LHCN-M2 (cell line): ENCODE measurements at places on chromosomes 5 and 9. TPM values are rescaled to one million over a fixed set of nuclear protein-coding genes. Genes with fewer than 3 reads are reported as not detected.

Gene TMC1
- not detected in 2 replicates for total RNA-seq

DNA sequence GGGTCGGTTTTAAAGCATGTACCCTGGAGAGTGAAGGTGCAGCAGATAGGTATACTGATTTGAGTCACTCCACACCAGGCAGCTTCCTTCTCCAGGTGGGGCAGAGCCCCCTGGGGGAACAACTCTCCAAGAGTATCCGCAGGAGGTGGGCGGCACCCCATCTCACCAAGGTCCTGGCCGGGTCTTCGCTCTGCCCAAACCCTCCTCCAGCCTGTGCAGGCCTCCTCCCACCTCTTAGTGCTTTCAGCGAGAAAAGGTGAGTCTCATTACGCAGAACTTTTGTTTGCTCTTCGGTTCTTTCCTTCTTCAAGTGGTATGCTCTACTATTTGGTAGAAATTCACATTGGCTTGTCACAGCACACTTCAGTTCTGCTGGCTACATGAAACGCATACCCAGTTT, 13.7 kb downstream of the SPACA9 start:
- DNase-seq, result no peak

GRCh38 chr9:131019388-131020239, 10.6 kb downstream of the LAMC3 start:
- no peak for DNase-seq

Gene NIPSNAP3A
- total RNA-seq, result 27.0 and 28.9 TPM in 2 replicates

DNA sequence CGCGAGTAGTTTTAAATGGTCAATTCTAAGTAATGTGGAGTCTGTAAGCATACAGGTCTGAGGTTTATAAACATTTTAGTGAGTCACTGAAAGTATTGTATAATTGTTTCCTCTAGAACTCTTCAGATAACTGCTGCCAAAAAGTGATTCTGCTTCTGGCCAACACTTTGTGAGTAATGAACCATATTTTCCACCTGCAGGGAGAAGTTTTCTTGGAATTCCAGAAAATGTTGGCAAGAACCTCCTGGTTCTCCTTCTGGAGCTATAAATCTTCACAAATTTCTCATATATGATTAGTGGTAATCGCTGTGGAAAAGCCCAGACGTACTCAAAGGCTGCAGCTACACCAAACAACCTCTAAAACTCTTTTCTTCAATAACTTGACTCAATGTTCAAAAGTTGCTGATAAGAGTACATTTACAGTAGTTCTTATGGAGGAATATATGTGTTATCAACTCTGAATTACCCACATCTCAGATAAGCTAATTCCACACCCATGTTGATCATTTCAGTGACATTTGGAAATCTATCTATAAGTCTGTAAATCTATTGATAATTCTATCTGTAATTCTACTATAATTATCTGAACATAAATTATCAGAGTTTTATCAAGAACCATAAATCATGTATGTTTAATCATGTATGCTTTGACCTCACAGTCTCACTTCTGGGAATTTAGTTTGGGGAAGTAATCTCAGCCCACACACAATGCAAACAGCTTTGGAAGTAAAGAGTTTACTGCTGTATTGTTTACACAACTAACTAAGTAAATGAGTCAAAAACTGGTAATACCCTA, 74.1 kb downstream of the FNBP1 start:
- DNase-seq, result peak; percentile 59

Gene PJA2
- total RNA-seq, result 51.7 and 58.4 TPM in 2 replicates

Gene C5orf22
- total RNA-seq, result 25.7 and 34.2 TPM in 2 replicates

GRCh38 chr9:136784997-136785361, 6.2 kb upstream of the TMEM141 start:
- no peak for DNase-seq

- DNase-seq, result no peak
These were observed 55.1 kb downstream of the IRF1 start for GRCh38 chr5:132435447-132435846.

GRCh38 chr9:115790520-115790919, 363.1 kb upstream of the PAPPA start:
- DNase-seq, result no peak

DNA sequence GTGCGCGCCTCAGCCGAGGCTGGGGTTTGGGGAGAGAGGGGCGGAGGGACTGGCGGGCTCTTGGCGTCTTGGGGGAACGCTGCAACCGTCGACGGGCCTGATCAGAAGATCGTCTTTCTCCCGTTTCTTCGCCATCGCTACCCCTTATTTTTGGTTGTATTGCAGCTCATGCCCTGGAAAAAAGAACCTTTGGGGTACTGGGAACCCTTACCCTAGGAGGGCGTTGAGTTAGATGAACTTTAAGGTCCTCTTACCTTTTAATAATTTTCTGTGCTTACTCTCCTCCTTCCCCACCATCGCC, 719 bp downstream of the PAIP2 start:
- no peak for DNase-seq

Gene LRRC70
- total RNA-seq, result 0.17 and 0.83 TPM in 2 replicates

DNA sequence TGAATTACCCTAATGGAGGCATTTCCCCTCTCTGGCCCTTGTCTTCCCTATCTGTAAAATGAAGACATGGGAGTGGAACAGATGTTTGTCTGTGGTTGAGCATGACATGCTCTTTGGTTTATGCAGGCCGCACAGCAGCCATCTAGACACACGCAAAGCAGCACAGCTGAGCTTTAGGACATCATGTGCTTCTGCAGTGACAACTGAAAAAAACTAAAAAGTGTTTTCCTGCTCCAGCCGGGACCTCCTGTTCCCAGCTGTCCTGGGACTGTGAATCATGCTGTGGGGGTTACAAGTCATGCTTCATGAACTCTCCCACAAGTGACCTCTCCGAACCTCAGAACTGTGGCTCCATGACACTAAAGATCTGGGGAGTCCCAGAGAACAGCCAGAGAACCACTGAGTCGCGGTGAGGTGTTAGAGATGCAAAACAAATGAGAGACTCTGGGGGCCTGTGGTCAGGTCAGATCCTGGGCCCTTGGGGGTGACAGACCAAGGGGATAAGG, 1.7 kb downstream of the SMIM3 start:
- DNase-seq, result peak; percentile 99

DNA sequence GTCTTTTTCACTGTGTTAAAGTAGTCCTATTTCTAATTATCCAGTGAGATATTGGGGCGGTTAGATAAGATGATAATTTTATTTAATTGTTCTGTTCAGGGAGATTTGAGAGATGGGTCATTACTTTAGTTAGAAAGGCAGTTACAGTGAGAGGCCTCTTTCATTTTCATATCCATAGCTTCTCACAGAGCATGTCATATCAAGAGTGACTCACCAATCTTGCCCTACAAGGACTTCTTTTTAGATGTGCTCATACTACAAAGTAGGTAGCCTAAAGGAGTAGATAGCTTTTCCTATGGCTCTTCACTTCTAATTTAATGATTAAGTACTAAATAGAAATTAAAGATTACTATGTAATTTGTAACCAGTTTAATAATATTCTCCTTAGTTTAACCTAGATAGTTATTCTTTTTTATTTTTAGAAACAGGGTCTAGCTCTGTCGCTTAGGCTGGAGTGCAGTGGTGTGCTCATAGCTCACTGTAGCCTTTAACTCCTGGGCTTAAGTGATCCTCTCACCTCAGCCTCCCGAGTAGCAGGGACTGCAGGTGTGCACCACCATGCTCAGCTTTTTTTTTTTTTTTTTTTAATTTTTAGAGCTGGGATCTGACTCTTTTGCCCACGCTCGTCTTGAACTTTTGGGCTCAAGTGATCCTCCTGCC, 71.0 kb downstream of the FER start:
- peak; percentile 57 for DNase-seq

- DNase-seq, result no peak
These were observed 246.6 kb upstream of the IL12B start for GRCh38 chr5:159576902-159577301.

Gene TNPO1
- 414 and 533 TPM in 2 replicates for total RNA-seq
